Osteocyte (in vitro differentiated cells): ENCODE measurements at places on chromosomes 5 and 9.
A peak's percentile ranks its signal among the peaks of the same experiment; 100 is the strongest.

GRCh38 chr9:69028754-69029153 is 6.8 kb upstream of the FXN start:
- no peak for DNase-seq

GRCh38 chr9:113895526-113895925 is 19.4 kb downstream of the ZNF618 start:
- no peak for DNase-seq

DNA sequence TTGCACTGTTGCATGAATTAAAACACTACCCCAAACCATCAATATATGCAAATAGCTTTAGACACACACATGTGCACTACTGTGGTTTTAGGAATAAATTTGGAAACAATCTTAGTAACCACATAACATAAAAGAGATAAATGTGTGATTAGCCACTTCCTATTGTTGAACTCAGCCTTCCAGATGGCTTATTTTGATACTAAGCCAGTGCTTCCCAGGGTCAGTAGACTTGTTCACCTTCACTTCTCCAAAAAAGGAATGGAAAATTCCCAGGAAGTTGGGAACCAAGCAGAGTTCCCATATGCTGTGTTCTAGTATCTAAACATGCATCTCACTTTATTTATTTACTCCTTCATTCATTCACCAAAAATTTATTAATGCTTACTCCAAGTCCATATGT is 47.8 kb downstream of the SVEP1 start:
- no peak for DNase-seq

- DNase-seq, result no peak
Observed at GRCh38 chr9:98361645-98362044, 106.2 kb upstream of the TBC1D2 start.

GRCh38 chr9:134961331-134962064 is 43.8 kb upstream of the FCN1 start:
- DNase-seq, result peak; percentile 79

DNA sequence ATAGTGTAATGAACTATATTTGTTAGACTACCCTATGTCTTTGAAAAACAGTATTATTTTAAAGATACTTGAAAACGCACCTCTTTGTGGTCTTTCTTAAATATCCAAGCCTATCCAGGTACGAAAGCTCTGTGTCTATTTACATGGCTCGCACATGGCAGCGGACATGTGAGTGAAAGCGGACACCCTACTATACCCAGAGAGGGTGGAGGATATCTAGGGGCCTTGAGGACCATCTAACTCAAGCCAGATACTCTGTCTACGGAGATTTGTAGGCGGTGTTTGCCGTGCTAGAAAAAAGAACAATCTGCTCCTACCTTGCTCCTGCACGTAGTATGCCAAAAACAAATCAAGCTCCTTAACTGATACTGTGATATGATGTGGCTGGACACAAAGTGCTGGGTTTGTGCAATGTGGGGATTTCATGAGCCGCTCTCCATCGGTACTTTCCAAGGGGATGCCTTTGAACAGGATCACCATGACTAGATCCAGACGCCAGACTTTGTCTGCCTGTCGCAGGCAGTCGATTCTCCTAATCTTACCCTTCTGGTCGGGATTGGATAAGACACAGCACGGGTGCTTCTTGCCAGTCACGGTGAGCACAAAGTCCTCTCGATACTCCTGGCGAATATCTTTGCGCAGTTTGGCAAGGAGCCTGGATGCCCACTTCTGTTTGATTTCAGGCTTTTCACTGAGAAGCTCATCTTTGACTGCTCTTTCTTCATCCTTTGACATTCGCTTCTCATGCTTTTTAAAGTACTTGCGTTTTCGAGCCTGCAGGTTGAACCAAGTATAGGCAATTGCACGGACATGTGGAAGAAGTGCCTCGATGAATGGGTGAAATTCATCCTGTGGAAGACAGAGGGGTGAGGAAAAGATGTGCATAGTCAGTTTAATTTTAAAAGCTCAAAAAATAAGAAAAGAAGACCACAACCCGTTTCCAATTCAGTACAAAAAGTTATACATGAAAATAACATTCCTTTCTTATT is 7.0 kb downstream of the NFIB start:
- no peak for DNase-seq

DNA sequence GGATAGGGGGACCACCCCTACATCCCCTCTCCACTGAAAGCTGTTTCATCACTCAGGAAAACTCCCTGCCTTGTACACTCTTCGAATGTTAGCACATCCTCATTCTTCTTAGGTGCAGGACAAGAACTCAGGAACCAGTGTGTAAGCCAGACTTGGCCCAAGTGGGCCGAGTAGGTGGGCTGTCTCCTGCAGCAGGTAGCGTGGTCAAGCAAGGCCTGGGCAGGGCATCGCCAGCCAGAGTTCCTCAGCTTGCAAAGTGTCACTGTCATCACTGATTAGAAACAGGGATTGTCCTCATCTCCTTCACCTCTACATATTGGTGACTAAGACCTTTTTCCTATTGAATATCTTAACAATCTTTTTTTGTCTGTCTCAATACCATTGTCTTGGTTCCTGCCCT is 22.3 kb downstream of the SMIM15 start:
- DNase-seq, result no peak

- DNase-seq, result peak; percentile 67
Observed at GRCh38 chr5:174436750-174437149, 287.6 kb upstream of the MSX2 start.

DNA sequence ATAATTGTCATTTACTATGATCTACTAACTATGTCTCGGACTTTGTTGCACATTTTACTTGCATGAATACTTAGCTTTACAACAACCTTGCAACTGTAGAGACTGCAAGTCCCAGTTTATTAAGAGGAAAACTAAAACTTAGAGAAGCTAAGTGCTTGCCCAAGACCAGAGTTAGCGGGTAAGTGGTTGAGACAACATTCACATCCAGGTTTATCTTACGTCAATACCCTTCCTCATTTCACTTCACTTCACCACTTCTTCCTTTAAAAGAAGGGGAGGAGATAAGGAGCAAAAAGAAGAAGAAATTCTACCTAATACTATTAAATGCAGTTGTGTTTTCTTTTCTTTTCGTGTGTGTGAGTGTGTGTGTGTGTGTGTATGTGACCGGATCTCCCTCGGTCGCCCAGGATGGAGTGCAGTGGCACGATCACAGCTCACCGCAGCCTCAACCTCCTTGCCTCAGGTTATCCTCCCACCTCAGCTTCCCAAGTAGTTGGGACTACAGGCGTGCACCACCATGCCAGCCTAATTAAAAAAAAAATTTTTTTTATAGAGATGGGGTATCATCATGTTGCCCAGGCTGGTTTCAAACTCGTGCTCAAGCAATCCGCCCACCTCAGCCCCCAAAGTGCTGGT is 37.4 kb downstream of the MEGF9 start:
- DNase-seq, result no peak

DNA sequence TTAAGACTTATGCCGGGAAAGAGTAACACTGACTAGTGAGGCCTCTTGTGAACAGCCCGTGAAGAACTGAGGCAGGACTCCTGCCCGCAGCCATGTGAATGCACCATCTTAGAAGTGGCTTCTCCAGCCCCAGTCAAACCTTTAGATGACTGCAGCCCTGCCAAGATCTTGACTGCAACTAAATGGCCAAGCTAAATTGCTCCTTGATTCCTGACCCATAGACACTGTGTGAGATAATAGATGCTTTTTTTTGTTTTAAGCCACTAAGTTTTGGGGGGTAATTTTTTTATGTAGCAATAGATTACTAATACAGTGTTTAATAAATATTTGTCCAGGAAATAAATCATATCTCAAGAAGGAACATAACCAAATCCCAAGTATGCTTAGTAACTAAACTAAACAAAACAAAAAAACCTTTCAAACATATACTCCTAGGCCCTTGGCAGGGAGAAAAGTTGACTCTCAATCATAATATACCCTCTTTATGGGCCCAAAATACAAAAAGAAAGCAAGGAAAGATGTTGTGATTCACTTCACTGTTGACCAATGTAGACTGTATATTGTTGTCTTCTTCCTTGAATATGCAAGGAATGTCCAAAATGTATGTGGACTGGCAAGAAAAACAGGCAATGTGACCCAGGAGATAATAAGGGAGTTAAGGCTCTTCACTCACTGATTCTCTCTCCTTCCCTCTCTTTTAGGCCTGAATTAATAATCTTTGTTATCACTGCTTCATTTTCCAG is 79.7 kb upstream of the ZNF366 start:
- DNase-seq, result no peak

GRCh38 chr5:172187118-172188032 is 649 bp downstream of the STK10 start:
- no peak for DNase-seq

DNA sequence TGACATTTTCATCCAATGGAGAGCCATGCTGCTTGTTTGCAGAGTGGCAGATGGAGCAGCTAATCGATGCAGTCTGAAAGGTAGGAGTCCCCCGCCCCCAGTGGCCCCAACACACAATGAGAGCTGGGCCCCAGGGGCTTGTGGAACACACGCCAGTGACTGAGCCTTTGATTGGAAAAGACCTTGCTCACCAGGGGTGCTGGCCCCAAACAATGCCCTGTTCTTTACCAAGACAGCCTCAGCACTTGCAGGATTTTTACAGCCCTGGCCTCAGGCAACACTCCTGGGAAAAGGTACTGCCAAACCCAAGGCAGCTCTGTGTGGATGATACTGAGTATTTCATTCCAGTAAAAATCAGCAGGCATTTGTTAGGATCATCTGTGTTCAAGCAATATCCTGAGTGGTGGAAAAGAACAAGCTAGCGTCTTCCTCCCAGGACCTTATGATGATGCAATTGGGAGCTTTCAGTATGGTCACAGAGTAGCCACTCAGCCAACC is 276.8 kb upstream of the CLINT1 start:
- no peak for DNase-seq

- no peak for DNase-seq
Observed at GRCh38 chr9:121990600-121991306, 102.4 kb downstream of the TTLL11 start.

- no peak for DNase-seq
Observed at GRCh38 chr5:143979044-143979690, 167.2 kb downstream of the HMHB1 start.

- DNase-seq, result no peak
Observed at GRCh38 chr5:76583163-76584047, 39.8 kb downstream of the F2RL2 start.

DNA sequence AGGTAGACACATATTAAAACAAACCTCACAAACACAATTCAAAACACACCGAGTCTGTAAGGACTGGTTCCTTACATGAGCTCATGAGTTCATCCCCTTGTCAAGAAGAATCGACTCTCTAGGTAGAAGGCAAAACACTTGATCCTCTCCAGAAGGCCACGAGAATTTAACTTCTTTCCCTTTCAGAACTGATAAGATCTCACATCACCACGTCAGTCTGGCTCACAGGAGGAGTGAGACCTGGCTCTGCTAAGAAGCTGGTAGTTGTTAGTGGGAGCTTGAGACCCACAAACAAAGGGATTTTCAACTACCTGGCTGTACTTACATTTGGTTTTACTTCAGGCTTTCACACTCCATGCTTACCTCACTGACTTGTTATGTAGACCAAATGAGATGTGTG is 459.2 kb downstream of the ARHGEF28 start:
- DNase-seq, result no peak

DNA sequence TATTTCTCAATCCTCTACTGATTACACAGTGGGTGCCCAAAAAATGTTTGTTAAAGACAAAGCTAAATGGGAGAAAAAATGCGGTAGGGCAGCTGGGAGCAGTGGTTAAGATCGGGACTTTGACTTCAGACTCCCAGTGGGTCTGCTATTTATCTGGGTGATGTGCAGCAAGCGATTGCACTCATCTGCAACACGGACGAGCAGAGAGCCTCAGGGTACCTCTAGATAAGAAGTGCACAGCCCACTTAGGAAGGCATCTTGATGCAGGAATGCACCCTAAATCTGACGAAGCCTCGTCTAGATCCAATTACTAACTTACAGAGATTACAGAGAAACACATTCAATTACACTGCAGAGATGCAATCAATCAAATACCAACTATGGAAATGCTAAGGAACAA is 4.0 kb downstream of the MAPK9 start:
- peak; percentile 34 for DNase-seq

DNA sequence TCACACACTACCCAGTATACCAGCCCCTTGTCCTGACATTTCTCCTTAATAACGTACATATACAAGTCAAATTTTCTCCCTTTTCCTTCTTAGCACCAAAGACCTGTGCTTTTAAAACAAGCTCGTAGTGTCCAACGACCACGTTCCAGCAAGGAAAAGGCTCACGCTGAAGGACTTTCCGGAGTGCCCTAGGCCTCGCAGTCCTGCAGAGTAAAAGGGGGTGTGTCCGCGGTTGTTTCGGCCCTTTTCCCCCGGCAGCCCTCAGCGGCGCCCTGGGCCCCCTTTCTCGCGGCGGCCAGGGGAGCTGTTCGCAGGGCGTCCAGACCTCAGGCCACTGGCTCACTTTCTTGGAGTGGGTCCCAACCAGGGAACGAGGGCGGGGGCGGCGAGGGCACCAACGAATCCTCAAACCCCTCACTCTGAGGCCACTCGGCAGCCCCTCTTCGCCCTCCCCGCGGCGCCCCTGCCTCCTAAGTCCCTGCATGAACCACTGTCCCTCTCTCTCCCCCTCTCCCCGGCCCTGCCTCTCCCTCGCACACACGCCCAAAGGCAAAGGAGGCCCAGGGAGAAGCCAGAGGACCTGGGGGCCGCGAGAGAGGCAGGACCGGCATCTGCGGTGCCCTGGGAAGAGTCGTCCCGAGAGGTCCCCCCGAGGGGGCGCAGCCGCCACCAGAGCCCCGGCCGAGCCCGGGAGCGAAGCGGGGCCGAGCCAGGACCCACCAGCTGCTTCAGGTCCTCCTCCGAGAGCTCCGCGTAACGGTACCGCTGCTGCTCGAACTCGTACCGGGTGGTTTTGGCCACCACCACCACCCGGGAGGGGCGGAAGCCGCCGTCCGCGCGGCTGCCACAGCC is 720 bp downstream of the NADK2 start:
- peak; percentile 87 for DNase-seq

DNA sequence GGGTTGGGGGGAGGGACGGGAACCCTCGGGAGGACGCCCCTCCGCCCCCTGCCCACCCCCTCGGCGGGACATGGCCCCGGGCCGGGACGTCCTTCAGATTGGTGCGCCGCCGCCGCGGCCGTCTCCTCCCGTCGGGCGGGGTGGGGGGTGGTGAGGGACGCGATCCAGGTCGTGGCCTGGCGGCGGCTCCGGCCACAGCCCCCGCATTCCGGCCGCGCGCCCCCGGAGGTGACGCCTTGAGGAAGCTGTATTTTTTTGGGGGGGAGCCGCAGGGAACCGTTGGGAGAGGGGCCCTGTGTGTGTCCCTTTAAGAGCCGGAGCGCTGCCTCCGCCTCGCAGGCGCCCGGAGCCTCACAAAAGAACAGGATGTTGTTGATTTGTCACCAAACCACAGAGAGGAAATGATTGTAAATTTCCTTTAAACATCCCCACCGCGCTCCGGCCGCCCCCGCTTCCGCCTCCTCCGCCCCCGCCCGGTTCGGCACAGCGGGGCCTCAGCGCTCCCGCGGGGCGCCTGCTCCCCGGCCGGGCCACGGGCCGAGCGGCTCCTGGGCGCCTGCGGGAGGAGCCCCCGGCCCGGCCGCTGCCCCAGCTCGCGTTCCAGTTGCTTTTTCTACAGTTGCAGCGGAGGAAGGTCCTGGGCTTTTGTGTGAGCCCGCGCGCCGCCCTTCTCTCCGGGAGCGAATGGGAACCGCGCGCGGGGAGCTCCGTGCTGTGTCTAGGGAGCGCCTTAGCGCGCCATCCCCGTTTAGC is 32.1 kb upstream of the SPRY4 start:
- DNase-seq, result peak; percentile 91

- DNase-seq, result no peak
Observed at GRCh38 chr5:141032626-141033025, 18.5 kb upstream of the PCDHB1 start.

GRCh38 chr9:122562134-122562760 is 9.3 kb downstream of the OR1N2 start:
- DNase-seq, result no peak

GRCh38 chr9:108444400-108445358 is 411.1 kb downstream of the ACTL7B start:
- no peak for DNase-seq

- no peak for DNase-seq
Observed at GRCh38 chr9:5493679-5494511, 16.4 kb upstream of the PDCD1LG2 start.
